ENCODE measurements at places on chromosomes 2 and 18.

DNA sequence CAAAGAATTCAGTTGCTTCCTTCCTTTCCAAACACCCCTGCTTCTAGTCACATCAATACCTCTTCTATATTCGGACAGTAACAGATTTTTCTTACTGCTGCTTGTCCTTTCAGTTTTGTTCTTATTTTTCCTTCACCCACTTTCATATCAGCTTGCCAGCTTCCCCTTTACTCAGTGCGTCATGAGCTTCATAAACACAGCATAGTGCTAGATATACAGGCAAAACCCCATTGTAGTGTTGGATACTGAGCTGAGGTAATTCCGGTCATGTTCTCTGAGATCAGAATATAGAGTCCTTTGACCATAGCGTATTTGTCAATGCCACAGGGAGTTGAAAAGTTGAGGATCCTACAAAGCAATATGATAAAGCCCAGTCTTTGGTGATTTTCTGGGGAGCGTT lies 2.4 kb downstream of the FARP2 start:
- DNase-seq, result no peak

- DNase-seq, result no peak
Measured at GRCh38 chr18:78126536-78126935, 853.1 kb upstream of the SALL3 start.

DNA sequence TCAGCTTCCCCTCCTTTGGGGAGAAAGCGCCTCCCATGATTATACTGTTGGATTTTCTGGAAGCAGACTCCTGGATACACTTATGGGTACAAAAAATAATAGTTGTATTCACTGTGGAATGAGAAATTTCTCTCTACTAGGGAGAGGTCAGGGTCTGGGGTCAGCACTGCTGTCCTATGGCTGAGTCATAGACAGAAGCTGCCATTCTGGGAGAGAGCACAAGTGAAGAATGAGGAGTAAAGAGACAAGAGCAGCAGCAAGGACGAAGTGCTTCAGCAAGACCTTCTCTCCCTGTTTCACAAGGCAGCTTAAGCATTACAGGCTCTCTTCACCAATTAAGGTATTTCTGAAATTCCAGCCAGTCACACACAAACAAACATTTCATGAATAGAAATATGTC lies 10.1 kb upstream of the UNC80 start:
- DNase-seq, result no peak

- no peak for DNase-seq
Measured at GRCh38 chr2:28647682-28648081, 103.9 kb upstream of the PPP1CB start.

DNA sequence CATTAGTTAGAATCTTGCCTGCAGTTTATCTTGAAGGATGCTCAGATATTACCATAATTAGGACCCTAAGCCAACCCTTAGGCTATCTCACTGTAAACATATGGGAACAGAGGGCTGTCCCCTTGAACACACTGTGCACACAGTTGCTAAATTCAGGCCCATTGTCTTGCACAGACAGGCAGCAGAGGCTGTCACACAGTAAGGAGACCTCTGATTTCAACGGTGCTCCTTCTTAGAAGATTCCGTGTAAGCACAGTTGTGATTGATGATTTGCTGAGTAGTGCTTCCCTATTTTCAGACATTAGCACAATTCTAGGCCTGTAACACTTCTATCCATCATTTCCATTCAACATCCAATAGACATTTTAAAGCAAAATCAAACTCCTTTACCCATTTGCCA lies 108.0 kb downstream of the RNF152 start:
- no peak for DNase-seq

DNA sequence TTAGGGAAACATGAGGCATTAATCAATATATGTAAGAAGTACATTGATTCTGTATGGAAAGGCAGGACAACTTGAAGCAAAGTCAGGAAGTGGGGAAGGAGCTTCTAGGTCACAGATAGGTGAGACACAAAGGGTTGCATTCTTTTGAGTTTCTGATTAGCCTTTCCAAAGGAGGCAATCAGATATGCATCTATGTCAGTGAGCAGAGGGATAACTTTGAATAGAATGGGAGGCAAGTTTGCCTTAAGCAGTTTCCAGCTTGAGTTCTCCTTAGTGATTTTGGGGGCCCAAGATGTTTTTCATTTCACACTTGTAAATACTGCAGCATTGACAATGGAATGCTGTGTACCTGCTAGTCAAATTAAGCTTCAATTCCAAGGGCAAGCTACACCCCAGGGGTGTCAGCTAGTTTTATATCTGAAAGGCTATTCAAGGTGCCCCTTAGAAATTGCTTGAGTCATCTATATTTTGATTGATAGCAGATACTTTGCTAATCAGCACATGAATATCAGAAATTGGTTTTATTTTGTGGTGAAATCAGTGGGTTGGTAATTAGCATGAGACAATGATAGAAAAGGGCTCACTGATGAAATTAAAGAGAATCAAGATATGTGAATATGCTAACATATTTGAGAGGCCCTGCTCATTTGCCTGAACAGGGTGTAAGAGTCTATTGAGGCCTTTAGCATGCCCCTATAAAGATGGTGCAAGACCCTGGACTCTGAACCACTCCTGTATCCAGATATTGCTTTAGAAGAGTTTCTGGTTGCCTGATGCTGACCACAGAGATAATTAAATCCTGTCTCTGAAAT lies 131.5 kb downstream of the TMEM17 start:
- DNase-seq, result no peak

DNA sequence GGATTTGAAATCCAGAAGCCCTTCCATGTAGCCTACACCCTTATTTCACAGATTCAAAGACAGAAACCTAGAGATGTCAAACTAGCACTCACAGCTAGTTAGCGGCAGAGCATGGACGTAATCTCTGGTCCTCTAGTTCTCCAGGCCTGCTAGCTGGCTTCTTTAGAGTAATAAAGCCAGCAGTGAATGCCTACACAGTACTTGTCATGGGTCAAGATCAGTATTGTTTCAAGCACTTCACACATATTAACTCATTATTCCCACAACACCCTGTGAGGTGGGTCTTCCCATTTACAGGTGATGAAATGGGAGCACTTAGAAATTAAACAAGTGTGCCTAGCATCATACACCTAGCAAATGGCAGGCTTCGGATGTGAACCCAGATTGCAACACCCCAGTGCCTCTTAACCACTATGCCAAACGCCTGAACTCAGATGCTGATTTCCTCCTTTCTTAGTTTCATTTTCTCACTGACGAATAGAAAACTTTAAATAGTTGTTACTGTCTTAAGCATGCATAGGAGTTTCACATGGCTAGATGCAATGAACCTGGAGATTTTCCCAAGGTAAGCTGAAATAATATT lies 14.5 kb upstream of the ZBTB14 start:
- no peak for DNase-seq

DNA sequence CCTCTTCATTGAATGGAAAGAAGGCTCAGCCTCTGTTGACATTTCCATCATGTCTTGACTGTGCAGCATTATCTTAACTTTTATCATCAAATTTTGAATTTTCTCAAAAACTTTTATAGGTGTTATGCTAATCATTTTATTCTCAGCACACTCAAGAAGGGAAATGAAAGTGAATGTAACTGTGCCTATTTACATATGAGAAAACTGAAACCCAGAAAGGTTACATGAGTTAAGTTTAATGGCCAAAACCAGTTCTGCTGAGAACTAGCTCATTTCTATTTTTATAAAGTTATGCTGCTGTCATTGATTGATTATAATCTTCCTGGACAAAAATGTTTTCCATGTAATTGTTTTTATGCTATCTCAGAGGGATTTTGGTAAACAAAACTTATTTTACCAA lies 618.8 kb upstream of the NRXN1 start:
- DNase-seq, result no peak

DNA sequence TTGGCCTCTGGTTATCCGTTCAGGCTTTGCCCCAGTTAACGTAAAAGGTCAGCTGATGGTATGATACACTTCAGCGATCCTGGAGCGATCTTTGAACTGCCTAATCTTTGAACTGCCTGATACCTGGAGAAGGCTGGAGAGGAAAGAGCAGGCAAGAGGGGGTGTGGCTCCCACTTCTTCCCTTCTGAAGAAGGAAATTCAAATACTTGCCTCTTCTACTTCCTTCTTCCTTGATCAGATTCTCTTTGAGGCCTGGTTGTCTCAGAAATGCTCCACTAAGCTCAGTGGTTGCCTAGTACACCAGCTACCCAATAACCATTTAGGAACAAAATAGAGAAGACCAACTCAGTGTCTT lies 619 bp downstream of the GALM start:
- DNase-seq, result no peak

- DNase-seq, result no peak
Measured at GRCh38 chr18:13070460-13070859, 79.3 kb downstream of the CEP192 start.

DNA sequence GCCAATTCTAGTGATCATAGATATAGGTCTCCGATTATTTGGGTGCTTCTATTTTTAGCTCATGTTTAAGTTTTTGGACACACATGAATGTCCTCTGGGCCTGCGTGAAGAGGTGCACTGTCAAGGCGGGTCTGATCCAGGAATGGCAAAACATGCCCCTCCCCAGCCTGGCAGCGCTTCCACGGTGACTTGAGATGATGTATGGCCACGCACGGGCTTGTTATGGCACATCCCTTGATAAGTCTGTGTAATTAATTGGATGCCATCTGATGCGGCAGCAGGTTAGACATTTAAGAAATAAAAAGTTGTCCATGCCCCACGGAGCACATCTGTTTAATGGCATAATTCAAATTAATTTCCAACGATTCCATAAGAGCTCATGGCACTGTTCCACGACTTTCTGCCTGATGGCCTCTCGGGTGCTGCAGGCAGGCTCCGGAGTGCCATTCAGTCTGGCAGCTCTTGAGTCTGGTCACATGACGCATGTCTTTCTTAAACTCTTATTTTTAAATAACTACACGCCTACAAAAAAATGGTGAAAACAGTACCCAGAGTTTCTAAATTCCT lies 151.4 kb downstream of the ACKR3 start:
- no peak for DNase-seq

DNA sequence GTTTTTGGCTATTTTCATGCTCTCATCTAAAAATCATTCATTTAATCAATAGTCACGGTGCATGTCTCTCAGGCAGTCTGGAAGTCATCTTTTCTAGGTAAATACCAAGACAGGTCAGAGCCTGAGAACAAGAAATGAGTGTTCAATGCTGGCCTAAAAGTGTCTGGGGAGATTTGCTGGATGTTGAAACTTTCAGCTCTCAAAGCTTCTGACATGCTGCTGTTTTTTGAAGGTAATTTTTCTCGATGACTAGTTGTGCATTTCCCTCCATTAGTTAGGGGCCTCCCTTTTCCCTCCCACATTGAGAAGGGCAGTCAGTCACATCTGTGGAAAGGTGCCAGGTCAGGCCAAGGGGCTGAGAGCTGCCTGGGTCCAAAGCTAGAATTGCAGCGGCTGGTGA lies 115.6 kb downstream of the LPIN1 start:
- DNase-seq, result no peak

DNA sequence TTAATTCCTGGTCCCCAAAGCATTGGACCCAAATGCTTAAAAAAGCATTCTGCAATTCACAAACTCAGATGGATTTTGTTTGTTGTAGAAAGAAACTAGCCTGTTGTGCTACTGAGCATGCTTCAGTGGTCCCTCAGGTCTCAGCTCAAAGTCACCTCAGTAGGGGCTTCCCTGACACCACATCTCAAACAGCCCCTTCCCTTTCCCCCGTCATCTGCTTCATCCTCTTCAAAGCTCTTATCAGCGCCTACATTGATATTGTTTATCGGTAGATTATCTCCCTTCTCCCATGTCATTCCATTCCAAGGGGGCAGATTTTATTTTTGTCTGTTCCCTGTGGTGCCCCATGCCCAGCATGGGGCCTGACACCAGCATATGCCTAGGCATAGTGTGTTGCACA lies 172.9 kb downstream of the CELF4 start:
- DNase-seq, result no peak

- no peak for DNase-seq
Measured at GRCh38 chr2:70467831-70468779, 85.5 kb downstream of the TGFA start.
